Fibroblast of upper back skin (primary cell): ENCODE measurements at places on chromosomes 1 and 21.

DNA sequence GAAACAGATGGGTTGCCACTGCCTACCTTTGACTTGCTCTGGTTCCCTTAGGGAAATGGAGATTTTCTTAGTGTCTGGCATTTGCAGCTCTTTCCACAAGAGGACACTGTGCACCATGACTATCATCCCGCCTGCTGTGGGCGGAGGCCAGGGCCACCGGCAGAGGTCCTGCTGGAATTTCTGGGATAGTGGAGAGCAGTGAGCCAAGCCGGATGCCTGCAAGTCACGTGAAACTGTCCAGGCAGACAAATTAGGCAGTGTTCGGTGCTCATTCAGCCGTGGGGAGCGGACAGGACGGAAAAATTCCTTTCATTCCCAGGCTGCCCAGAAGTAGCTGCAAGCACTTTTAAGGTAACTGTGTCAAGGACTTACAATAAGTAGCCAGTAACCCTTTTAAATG, 43.4 kb downstream of the IGSF5 start:
- peak; percentile 91 for DNase-seq

DNA sequence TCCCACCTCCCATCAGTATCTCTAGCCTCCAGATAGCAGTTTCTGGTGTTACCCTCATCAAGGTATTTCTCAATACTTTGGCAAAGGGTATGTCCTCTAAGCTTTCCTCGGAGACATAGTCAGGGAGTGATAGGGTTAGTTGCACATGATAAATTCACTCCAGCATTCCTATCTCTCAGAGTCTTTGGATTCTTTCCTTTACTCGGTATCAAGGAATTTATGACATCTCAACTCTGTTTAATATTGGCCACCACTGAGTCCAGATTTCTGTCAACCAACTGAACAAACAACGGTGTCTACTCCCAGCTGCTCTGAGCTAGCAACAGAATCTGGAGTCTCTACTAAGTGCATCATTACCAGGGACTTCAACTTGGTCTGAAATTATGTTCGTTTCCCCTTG, 233.4 kb downstream of the TM2D1 start:
- DNase-seq = peak; percentile 60

DNA sequence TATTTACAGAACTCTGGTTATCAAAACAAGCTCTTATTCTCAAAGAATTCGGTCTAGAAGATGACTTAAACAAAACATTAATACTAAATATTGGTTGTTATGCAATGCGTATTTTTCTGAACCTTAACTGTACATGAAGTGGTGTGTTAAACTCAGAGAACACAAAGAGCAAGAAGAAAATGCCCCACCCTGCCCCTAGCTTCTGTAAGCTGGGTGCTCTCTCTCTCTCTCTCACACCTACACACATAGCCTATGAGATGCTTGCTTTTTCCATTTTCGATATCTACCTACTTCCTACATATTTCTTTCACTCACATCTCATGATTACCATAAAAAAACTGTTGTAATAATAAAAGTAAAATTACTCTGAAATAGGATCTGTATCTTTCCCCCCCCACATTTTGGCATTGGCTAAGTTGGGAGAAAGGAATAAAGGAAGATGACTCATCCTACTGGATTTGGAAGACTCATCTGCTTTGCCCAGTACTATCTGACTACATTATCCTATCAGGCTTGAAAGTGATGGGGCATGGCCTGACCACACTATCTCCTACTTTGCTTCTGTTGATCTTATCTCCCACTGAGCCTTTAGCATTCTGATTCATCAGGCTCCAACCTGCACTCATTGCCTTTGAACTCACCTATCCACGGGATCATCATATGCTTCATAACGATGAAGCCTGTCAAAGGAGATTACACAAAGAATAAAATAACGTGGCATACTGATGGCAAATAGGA, 2.9 kb downstream of the CRYZ start:
- peak; percentile 72 for DNase-seq

DNA sequence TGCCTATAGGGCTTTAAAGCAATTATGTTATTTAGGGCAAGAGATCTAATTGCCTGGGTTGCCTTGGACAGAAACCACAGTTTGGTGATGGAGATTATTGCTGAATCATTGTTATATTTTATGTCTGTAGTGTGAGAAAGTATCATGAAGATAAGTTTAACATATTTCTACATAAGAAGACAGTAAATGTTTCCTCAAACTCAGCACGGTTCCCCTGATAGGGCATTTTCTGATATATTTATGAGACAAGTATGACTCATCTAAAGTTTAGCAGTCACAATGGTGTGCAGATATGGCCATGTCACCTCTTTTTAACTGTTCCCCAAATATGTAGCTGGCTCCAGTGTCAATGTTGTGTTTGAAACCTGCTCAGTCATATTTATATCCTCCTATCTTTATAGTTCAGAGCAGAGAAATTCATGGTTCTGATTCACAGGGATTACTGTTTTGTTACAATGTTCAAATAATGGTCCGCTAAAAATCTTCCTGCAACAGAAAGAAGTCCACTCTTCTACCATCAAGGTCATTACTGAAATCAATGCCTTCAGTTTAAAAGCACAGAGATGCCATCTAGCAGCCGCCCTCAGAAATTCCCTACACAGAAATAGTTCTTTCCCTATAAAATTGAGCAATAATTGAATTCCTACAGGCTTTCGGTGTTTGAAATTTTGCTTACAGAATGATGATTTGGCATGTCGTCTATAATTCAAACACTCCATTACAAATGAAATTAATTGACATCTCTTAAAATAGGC, 3.7 kb downstream of the OLFM3 start:
- DNase-seq = no peak

- DNase-seq = peak; percentile 62
These were observed 172.7 kb downstream of the TPR start for GRCh38 chr1:186202271-186202764.

DNA sequence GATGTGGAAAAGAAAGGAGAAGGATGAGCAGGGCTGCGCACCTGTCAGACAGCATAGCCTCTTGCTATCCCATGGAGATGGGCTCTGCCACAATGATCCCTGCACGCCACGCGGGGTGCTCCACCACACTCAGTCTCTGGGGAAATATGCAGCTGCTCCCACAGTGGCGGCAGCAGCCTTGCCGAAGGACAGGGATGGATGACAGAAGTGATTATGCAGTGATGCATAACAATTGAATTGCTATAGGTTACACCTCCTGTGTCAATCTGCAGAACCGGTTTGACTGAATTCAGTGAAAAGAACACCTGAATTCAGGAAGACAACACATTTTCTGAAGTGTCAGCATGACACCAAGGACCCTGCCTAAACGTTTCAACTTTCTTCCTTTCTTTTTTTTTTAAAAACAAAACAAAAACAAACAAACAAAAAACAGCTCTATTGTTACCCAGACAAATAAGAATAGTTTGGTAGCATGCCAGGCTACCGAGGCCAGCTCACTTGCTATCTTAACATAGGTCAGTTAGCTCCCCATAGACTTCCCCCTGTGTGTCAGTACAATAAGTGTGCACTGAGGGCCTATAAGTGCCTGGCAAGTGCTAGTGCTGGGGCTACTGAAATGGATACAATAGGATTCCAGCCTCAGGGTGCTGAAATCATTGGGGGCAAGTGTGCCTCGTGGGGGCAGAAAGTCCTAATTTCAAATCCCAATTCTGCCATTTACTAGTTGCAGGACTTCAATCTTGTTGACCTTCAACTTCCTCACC, 127.6 kb upstream of the LMO4 start:
- no peak for DNase-seq

DNA sequence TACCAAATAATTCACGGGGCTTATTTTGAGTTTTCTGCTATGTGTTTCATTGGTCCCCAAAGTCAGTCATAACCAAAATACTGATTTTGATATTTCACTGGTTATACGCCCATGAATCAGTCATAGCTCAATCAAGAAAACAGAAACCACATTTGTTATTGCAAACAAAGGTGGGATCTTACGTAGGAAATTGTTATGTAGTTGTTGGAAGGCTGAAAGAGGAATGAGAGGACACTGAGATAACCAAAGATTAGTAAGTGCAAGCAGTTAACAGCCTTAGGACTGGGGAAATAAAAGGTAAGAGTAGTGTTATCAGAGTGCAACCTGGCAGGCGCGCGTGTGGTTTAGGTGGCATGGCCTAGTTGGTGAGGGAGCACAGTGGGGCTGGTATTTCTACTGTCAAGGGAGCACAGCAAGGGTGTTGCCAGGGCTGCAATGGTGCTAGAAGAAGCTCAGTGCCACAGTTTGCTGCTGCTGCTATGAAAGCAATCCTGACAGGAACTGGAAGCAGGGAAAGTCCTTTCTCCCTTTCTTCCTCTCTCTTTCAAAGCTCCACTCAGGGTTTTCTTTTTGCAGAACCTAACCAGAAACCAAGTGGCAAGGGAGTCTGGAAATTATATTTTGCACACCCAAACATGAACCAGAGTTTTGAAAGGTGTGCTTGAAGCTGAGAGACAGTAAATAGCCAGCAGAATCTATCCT, 33.7 kb downstream of the RTCA start:
- DNase-seq = no peak

- DNase-seq = peak; percentile 33
These were observed 36.4 kb downstream of the ZNF697 start for GRCh38 chr1:119611701-119612113.

GRCh38 chr1:244022311-244022710, 28.8 kb upstream of the ZBTB18 start:
- DNase-seq = peak; percentile 54

- peak; percentile 11 for DNase-seq
These were observed 127.4 kb upstream of the NRIP1 start for GRCh38 chr21:15192243-15192642.

GRCh38 chr1:114032271-114033215, 53.3 kb downstream of the OLFML3 start:
- DNase-seq = peak; percentile 93

DNA sequence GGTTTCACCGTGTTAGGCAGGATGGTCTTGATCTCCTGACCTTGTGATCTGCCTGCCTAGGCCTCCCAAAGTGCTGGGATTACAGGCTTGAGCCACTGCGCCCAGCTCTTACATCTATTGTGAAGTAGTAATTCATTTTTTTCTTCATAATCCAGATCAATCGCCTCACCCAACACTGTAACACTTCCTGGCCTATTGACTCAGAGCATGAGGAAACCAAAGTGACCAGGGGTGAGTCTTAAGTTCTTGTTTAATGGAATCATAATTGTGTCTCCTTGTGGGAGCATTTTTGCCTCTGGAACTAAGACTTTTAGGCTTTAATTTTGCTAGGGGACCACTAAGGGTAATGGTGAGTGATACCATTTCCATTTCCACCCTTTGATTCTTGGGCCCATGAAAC, 27.4 kb downstream of the TNFSF18 start:
- no peak for DNase-seq

DNA sequence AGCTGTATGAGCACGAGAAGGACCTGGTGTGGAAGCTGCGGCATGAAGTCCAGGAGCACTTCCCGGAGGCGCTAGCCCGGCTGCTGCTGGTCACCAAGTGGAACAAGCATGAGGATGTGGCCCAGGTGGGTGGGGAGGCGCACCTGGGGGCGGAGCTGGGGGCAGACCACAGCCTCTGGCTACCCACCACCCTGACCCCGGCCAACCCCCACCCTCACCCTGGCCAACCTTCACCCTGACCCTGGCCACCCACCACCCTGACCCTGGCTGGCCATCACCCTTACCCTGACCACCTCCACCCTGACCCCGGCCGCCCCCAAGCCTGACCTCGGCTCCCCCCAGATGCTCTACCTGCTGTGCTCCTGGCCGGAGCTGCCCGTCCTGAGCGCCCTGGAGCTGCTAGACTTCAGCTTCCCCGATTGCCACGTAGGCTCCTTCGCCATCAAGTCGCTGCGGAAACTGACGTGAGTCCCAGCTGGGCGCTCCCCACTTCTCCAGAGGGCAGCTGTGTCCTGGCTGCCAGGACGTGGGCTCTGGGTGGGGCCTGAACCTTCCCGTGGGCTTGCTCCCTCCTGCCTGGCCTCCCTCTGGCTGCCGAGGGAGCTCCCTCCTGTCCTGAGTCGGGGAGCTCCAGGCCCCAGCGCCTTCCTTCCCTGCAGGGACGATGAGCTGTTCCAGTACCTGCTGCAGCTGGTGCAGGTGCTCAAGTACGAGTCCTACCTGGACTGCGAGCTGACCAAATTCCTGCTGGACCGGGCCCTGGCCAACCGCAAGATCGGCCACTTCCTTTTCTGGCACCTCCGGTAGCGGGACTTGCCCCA, 69.5 kb downstream of the PIK3CD start:
- DNase-seq = no peak

GRCh38 chr1:232271991-232272589, 357.8 kb downstream of the SIPA1L2 start:
- DNase-seq = peak; percentile 64

DNA sequence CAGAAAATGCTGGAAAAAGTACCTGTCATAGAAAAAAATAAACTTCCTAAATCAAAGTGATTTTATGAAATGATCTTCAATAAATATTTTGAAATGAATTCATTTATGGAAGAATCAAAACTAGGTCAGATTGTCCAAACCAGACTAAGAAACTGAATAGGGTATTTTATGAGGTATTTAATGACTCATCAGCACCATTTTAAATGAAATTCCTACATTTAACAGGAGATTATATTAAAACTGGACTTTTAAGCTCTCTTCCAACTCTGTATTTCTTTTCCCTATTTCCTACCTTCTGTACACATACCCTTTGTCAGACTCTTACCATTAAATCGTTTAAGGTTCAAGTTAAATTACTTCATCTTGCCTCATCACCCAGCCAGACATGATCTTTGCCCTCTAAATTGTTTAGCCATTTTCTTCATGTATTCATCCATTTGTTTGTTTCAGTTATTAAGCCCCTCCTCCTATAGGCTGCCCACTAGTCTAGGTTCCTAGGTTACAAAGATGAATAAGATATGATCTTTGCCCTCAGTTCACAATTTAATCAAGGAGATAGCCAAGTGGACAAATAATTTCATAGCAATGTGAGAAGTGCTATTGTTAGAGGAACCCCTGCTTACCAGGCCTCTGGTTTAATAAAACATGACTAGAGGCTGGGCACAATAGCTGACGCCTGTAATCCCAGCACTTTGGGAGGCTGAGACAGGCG, 25.0 kb downstream of the TATDN3 start:
- no peak for DNase-seq
